ENCODE measurements at places on chromosomes 13 and 19.

GRCh38 chr13:68076046-68076445 is 845.9 kb upstream of the PCDH9 start:
- DNase-seq: no peak

DNA sequence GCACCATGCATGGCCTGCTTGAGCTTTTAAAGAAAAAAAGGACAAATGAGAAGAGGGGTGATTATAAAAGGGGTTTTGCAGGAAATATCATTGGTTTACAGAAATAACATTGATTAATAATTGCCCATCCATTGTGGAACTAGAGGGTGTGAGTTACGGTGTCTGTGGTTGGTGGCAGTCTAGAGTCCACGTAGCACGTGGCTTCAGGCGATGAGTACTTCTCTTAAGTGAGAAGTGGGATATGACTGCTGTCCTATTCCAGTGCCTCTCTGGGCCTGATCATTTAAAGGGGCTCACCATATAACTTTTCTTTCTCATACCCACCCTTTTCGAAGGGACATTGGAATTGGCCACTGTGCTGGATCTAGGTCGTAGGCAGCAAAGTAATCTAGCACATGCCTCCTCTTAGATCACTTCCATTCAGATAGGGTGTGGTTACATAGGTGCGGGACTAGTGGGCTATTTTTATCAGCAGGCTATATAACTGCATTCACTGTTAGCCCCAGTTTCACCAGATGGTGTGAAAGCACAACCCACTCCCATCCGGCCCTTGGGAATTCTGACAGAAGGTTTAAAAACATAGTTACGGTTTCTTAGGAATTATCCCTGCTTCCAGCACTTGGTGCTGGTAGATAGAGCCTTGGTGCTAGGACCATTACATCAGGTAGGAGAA is 19.9 kb downstream of the PPP5C start:
- no peak for DNase-seq

- DNase-seq: no peak
Observed at GRCh38 chr13:76860706-76861105, 25.5 kb downstream of the KCTD12 start.

GRCh38 chr19:47587295-47587694 is 14.3 kb upstream of the ZNF541 start:
- no peak for DNase-seq

DNA sequence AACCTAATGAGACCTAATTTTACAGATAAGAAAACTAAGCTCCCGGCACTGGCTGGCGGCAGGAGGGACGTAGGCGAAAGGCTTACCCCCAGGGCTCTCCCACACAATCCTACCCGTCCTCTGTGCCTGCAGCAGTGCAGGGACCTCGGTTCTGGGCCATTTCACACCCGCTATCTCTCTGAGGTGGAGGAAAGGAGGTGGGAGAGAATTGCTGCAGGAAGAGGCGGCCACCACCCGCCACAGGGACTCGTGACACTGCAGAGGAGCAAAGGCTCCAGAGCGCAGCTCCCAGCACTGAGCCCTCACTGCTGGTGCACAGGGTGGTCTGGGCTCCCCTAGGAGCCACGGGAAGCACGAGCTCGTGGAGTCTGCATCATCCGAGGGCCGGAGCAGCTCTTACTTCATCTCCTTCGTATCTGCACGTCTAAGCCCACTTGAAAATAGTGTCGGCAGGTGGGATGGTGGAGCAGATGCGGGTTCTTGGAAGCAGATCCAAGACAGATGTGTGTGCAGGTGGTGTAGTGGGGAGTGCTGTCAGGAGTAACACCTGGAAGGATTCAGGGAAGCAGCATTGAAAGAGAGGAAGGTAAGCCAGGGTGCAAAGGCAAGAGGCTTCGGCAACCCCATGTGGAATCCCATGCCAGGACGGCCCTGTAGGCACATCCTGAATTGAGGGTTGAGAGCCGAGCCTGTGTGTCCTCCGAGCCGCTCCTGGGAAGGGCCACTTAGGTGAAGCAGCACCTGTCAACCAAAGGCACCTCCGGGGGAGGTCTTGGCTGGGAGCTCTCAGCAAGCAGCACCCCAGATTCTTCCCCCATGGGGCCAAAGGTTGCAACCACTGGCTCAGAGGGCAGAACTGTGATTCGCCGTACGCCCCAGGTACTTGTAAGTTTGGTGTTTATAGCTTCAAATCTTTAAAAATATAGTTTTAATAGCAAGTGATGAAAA is 115.8 kb upstream of the SPACA7 start:
- no peak for DNase-seq

GRCh38 chr13:80865329-80865728 is 524.4 kb upstream of the SPRY2 start:
- peak; percentile 80 for DNase-seq

DNA sequence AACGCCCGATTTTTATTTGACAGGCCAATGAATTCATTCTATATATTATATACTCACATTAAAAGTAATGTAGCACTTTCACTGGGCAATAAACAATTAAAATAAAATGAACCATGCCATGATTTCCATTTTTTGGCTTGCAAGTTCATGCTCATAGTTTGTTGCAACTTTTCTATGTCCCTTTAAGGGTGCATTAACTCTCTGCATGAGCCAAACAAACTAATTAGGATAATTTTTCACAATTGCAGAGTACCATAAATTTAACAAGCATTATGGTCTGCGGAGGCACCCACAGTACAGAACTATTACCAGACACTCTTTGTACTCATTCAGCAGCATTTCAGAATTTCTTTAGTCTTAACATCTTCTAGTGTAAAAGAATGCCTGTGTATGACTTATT is 1.4 kb downstream of the LHFPL6 start:
- DNase-seq: no peak

DNA sequence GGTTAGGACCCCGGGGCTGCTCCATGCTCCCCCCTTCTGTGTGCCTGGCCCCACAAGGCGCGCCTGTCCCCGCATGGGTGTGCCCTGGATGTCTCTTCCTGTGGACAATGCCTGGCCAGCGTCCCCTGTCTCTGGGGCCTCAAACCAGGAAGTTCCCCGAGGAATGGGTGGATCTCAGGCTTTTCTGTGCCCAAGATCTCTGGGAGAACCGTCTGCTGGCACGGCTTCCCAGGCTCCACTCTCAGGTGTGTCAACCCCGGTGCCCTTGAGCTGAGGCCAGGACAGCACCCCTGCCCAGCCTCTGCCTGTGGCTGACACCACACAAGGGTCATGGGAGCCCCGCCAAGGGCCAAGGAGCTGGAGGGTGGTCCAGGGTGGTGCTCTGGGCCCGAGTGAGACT is 15.7 kb downstream of the ZNF444 start:
- DNase-seq: no peak

GRCh38 chr19:46371371-46371901 is 24.5 kb downstream of the PPP5C start:
- DNase-seq: no peak

GRCh38 chr13:106182404-106182803 is 353.1 kb downstream of the EFNB2 start:
- DNase-seq: no peak

DNA sequence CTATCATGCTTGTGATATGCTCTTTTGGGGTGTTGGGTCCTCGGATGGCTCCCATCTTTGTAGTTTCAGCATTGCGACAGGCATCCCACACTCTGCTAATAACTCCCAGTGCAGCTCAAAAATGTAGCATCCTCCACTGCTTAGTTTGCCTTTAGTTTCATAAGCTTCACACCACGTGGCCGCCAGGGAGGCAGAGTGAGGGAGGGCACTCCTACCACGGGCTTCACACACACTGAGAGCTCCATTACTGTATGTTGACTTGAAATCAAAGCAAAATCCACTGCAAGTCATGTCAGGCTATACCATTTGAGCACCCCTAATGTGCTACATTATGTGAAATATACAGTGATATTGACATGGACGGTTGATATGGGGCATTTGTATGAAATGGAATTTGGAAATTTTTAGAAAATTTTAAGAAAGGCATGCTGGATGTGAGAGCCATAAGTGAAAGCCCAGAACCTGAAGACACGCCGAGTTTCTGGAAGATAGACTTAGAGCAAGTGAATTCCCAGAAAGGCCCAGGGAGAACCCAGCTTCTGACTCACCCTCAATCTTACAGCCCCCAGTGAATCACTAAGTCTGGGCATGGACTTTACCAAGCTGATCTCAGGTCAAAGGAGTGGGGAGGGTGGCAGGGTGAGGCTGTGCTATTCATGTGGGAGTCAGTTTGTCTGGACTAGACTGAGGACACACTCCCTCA is 94.1 kb downstream of the HSPH1 start:
- no peak for DNase-seq

GRCh38 chr19:7618348-7618747 is 11.0 kb downstream of the XAB2 start:
- no peak for DNase-seq

- DNase-seq: no peak
Observed at GRCh38 chr19:52542984-52543664, 15.7 kb downstream of the ZNF808 start.

DNA sequence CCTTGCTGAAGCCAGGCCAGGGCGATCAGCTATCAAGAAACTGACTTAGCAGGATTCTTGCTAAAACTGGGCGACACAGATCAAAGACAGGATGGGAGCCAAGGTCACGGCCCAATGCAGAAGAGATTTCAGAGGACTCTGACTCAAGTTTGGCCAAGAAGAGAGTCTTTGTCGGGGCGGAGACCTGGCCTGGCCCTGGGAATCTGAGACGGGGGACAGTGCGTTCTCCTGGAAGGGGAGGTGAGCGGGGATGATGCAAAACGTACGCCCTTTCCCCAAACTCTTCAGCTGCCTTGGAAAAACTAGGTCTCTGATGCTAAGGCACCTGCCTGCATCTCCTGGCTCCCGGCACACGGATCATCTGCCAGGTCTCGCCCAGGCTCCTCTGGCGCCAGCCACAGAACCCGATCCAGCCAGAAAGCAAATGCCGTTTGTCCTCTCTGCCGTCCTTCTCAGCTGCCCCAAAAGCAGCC is 9.8 kb downstream of the MVB12A start:
- no peak for DNase-seq

GRCh38 chr13:26025196-26025595 is 26.6 kb downstream of the SHISA2 start:
- no peak for DNase-seq

All from NCI-H1436 treated with DMSO at 0.1 percent for 48 hours (cell line).